Activated CD4-positive, alpha-beta memory T cell treated with anti-CD3 and anti-CD28 coated beads for 36 hours (primary cell): ENCODE measurements at places on chromosomes 13 and 19. TPM values are rescaled to one million over a fixed set of nuclear protein-coding genes. Genes with fewer than 3 reads are reported as not detected.
A peak's percentile ranks its signal among the peaks of the same experiment; 100 is the strongest.

DNA sequence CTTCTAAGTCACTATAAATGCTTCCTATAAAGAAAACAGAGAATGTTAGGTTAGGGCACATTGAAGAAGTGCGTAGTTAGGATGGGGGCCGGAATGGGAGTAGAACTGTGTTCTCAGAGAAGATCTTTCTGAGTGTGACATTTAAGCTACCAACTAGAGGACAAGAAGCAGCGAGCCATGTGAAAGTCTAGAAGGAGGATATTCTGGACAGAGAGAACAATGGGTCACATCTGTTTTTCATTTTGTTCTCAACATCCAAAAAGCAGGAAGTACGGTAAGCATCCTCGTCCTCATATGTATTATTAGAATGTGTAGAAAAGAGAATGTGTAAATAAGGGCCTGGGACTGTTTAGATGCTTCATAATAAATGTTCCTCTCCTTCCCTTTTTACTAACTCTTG is 44.5 kb upstream of the PARP4 start:
- DNase-seq, result no peak

GRCh38 chr13:30934381-30934780 is 1.9 kb downstream of the TEX26 start:
- DNase-seq, result no peak

GRCh38 chr19:39413272-39413910 is 922 bp downstream of the PLEKHG2 start:
- DNase-seq, result peak; percentile 47

GRCh38 chr13:21901811-21902708 is 231.2 kb downstream of the FGF9 start:
- no peak for DNase-seq

DNA sequence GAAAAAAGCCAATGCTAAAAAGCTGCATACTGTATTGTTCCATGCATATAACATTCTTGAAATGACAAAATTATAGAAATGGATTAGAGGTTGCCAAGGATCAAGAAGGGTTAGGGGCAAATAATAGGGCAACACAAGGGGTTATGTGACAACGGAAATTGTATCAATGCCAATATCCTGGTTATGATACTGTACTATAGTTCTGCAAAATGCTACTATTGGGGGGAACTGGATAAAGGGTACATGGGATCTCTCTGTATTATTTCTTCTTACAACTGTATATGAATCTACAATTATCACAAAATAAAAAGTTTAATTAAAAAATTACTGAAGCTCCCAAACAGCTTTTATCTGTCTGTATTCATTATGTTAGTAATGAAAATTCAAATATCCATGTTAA is 31.9 kb downstream of the LNX2 start:
- DNase-seq, result no peak

DNA sequence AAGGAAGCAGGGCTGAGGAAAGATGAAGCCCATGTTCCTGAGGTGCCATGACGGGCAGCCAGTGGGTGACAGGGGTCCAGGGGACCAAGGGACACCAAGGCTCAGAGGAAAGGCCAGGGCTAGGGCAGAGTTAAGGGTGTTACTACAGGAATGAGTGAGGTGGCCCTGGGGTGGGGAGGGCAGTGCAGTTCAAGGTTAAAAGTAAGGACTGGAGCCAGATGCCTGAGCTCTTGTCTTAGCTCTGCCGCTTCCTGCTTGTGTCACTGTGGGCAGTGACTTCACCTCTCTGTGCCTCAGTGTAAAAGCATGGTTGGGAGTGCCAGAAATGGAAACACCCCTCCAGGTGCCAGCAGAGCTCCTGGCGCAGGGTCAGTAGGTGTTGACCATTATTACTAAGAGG is 4.9 kb upstream of the ETV2 start:
- no peak for DNase-seq

- DNase-seq, result peak; percentile 48
Measured at GRCh38 chr19:4456843-4457653, 546 bp downstream of the UBXN6 start.

DNA sequence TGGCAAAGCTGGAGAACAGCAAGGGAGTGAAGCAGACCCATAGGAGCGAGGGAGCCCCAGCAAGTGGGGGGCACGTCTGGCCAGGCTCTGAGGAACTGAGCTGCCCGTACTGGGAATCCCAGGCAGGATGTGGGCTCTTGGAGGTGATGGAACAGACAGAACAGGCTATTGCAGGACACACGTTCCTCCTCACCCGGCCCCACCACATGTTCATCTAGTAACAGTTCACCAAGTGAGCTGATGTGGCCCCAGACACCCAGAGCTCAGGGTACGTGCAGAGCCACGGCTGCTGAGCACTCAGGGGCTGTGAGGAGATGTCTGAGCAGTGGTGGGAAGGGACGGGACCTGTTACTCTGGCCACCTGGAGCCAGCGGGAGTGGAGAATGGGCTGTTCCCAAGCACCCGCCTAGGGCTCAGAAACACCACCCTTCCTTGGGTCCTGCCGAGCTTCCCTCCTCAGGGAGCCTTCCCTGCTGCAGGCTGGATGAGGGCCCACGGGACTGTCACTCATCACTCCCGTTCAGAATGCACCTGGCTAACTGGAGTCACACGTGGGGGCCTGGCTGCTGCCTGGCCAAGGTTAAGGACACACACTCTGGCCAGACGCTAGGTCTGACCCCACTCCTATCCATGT is 18.4 kb downstream of the ELL start:
- no peak for DNase-seq

DNA sequence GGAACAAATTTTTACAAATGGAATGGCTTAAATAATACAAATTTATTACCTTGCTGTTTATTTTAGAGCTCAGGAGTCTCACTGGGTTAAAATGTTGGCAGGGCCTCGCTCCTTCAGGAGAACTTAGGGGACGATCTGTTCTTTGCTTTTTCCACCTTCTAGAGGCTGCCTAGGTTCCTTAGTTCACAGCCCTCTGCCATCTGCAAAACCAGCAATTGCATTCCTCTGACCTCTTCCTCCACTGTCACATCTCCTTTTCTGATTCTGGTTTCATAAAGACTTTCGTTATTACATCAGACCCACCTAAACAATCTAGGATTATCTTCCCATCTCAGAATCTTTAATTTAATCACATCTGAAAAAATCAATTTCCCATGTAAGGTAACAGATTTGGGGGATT is 249.6 kb upstream of the SPRY2 start:
- no peak for DNase-seq

GRCh38 chr13:74661851-74662250 is 527.6 kb upstream of the KLF12 start:
- no peak for DNase-seq

DNA sequence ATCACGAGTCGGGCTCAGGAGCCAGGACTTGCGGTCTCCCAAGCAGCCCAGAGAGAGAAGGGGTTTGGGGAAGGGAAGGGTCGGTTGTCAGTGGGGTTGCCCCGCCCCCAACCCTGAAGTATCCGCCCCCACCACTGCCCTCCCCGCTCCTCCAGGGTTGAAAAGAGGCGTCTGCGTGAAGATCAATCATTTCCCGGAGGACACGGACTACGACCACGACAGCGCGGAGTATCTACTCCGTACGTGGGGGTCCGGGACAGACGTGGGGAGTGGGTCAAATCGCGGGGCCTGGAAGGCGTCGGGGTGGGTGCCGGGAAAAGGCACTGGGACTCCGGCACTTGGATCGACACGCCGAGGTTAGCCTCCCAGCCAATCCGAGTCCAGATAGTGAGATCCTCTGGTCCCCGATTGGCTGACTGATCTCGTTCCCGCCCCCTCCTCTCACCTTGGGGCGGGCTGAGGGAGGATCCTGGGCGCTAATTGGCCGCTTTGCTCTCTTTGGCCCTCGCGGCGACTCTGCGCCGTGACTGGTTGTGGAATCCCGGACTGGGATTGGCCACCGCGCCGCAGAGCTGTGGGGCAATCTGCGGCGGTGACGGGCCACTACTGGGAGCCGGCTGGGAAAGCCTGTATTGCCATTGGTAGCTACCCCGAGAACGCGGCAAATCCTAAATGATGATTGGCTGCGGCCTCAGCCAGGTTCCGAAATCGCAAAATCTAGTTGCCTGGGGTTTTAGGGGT is 13.3 kb upstream of the CACNG6 start:
- DNase-seq, result peak; percentile 57

GRCh38 chr13:51067210-51067701 is 43.8 kb downstream of the C13orf42 start:
- no peak for DNase-seq

DNA sequence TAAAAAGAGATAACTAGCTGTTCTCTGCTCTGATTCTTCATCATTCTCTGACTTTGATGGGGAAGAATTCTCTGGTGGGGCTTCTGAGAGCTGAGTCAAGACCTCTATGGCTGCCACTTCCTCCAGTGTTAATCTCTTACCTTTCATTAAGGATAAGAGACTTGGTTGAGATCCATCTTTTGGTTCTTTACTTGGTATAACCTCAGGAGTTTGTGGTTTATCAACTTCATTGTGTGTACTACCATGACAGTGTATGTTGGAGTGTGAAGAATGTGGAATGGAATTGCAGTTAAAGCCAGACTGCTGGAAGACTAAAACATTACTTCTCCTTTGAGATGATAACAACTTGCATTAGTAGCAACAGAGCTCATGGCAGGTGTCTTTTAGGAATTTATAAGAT is 222.0 kb downstream of the SLITRK5 start:
- DNase-seq, result no peak

DNA sequence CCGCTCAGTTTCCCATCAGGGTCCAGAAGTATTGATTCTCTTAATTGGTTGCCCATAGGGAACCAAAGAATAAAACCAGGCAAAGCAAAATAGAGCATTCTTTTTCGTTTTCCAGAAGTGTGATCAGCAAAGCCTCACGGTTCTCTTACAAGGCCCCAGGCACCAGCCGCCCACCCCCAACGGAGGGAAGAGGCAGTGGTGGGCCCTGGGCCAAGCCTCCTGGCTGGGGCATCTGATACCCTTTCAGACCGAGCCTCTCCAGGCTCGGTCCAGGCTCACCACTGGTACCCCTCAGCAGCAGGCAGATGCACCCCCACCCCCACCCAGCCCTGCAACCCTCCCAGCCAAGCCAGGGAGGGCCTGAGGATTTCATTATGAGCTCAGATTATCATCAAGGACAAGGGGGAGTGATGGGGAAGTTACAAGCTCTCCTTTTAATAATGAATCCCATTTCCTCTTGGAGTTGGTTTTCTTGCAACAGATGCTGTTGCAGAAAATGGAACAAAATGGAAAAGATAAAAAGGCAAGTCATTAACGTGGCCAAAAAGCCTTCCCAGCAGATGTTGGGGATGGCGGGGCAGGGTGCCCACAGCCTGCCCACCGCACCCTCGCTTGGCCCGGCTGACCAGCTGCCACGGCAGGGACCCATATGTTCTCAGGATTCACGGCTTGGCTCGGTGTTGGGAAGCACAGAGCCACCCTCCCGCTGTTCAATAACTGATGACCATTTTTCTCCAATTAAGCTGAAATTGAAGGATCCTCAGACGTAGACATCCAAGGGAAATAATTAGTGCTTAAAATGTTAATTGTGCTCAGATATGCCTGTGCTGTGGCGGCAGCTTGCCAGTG is 45.9 kb upstream of the KCTD15 start:
- DNase-seq, result no peak

DNA sequence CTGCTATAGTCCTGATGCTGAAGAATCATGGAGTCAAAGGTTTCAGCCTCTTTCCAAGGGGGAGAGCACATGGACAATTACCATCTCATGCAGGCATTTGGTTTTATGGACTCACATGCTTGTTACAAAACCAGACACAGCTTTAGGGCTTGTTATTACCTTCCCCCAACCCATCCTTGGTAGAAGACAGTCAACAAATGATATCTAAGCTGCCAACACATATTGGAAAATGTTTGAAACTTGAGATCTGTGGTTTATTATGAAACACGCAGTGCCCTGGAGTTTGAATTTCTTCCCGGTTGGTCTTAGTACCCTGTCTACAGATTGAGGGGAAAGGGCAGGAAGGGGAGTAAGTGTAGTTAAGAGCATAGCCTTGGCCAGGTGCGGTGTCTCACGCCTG is 12.5 kb upstream of the CYP2A6 start:
- no peak for DNase-seq

DNA sequence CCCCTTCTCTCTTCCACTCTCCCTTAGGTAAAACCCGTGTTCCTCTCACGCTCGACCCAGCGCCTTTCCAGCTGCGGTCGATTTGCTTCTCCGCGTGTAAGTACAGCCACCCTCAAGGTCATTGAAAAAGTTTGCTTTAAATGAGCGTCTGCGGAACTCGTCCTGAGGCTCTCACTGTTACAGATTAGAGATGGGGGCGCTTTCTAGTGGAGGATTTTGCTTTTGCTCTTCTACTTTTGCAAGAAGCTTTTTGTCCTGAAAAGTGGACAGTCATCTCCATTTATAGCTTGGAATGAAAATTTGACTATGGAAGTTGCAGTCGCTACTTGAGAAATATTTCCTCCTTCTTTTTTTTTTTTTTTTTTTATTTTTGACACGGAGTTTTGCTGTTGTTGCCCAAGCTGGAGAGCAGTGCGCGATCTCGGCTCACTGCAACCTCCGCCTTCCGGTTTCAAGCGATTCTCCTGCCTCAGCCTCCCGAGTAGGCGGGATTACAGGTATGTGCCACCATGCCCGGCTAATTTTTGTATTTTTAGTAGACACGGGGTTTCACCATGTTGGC is 595 bp upstream of the RAB20 start:
- DNase-seq, result peak; percentile 36

DNA sequence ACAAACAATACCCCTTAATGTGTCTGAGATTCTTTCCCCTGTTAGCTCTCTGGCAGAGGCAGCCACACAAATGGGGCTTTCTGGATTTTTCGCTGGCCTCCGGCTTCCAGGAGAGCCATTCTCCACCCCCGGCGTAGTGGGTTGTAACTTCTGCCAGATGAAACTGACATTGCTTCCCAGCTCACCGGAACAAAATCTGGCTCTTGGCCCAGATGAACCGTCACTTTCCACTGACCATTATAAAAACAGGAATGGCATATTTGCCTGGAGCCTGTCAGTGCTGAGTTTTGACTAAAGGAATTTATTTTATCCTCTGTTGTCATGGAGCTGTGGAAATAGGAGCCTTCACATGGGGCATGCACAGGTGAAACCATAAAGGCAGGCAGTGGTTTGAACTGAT is 120.6 kb upstream of the GPR12 start:
- DNase-seq, result no peak

DNA sequence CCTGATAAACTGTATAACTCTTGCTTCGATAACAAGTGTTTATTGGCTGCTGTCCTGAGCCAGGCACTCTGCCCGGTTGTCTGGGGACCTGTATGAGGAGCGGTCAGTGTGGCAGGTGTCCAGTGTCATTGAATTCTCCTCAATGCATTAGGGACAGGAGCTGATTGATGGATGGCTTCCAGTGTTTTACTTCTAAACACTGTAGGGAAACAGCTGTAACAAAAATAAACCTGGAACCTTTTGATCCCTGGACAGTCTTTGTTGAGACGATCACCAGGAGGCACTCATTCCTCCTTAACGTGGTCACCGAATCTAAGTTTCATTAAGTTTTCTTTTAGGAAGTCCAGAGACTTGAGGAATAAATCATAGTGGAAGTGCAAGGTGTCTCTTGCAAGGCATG is 17.9 kb downstream of the UBAC2 start:
- DNase-seq, result no peak

GRCh38 chr13:66675620-66676019 is 554.5 kb downstream of the PCDH9 start:
- no peak for DNase-seq

ZNF649 gene
- 9.0 TPM for total RNA-seq

ZNF329 gene
- total RNA-seq, result 4.4 TPM

IRGC gene
- not detected for total RNA-seq

VN1R4 gene
- total RNA-seq, result not detected

NLRP5 gene
- total RNA-seq, result not detected

DUS3L gene
- total RNA-seq, result 44.4 TPM

TMIGD2 gene
- total RNA-seq, result 2.6 TPM

KCNN4 gene
- total RNA-seq, result 130 TPM

FCHO1 gene
- total RNA-seq, result 54.5 TPM

ZNF546 gene
- total RNA-seq, result 5.5 TPM

SIGLEC12 gene
- total RNA-seq, result 0.22 TPM
